CD4-positive, alpha-beta T cell (primary cell): ENCODE measurements at places on chromosomes 2 and 18.

DNA sequence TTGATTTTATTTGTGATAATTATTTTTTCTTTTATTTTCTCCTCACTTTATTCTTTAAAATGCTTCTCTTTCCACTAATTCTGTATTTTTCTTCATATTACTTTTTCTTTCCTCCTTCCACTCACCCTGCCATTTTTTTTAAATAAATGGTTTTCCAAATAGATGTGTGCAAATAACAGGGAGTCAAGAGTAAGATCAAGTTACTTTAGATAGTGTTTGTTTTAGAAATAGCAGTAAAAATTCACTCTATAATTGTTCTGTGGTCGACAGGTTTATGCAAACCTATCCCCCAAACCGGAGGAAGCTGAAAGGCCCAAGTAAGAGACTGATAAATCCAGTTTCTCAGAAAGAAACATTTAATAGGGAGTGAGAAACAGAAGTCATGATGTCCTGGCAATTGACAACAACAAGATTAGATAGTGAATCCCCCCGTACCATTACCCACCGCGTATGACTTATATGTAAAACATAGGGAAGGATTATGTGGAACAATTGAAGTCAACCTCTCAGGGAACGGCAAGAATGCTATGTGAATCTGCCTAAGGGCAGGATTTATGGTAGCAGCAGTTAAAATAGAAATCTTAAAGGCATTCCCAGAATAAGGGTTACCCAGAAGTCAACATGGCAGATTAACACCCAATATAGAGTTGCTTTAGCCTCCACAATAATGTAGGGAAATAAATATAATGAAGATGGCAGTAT, 75.5 kb downstream of the KYNU start:
- no peak overlapping the region for H3K4me3 ChIP-seq
- no peak for DNase-seq

GRCh38 chr2:33395655-33396249, 80.7 kb upstream of the RASGRP3 start:
- H3K27ac ChIP-seq = no peak overlapping the region
- DNase-seq = no peak
- no peaks in the 10 kb centered on the region for H3K27me3 ChIP-seq
- no peaks in the 10 kb centered on the region for H3K36me3 ChIP-seq

DNA sequence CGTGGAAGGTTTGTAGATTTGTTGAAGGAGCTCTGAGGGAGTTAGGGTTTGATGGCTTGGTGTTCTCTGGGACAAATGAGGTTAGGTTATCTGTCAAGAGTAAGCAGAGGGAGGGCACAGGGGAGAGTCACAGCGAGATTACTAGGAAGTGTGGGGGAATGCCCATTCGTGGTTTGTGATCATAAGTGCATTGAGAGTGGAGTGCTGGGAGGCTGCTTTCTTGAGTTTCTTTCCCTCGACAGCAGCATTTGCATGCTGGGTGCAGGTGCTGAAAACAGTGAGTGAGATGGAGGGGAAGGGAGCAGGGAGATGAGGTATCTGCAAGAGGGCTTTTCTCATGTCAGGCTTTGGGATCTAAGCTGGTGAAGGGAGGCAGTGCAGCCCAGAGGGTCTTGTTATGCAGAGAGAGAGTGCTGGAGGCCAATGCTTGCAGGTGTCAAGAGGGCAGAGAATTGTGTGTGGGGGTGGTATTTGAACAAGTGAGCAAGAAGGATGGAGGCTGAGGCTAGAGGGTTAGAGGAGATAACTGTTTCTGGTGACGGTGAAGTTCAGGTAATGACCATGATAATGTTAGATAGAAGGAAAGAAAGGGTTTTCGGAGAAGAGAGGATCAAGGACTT, 8.8 kb downstream of the RALB start:
- DNase-seq = no peak
- no peaks in the 10 kb centered on the region for H3K36me3 ChIP-seq
- H3K4me3 ChIP-seq = no peak overlapping the region
- H3K4me1 ChIP-seq = peaks cover 14% of the 10 kb centered on the region

- no peaks in the 10 kb centered on the region for H3K36me3 ChIP-seq
- H3K4me1 ChIP-seq = peaks cover 5% of the 10 kb centered on the region
These were observed 179.8 kb upstream of the TRIB2 start for GRCh38 chr2:12536976-12537375.

- no peak overlapping the region for H3K4me3 ChIP-seq
- H3K36me3 ChIP-seq = no peaks in the 10 kb centered on the region
- no peaks in the 10 kb centered on the region for H3K4me1 ChIP-seq
- H3K27ac ChIP-seq = no peak overlapping the region
- H3K27me3 ChIP-seq = no peaks in the 10 kb centered on the region
These were observed 52.3 kb upstream of the ITGB6 start for GRCh38 chr2:160252278-160252887.

- H3K36me3 ChIP-seq = no peaks in the 10 kb centered on the region
- no peaks in the 10 kb centered on the region for H3K27me3 ChIP-seq
- no peak overlapping the region for H3K4me3 ChIP-seq
- H3K27ac ChIP-seq = no peak overlapping the region
- H3K4me1 ChIP-seq = no peaks in the 10 kb centered on the region
- no peak for DNase-seq
These were observed 216.0 kb downstream of the SCG2 start for GRCh38 chr2:223386189-223386588.

DNA sequence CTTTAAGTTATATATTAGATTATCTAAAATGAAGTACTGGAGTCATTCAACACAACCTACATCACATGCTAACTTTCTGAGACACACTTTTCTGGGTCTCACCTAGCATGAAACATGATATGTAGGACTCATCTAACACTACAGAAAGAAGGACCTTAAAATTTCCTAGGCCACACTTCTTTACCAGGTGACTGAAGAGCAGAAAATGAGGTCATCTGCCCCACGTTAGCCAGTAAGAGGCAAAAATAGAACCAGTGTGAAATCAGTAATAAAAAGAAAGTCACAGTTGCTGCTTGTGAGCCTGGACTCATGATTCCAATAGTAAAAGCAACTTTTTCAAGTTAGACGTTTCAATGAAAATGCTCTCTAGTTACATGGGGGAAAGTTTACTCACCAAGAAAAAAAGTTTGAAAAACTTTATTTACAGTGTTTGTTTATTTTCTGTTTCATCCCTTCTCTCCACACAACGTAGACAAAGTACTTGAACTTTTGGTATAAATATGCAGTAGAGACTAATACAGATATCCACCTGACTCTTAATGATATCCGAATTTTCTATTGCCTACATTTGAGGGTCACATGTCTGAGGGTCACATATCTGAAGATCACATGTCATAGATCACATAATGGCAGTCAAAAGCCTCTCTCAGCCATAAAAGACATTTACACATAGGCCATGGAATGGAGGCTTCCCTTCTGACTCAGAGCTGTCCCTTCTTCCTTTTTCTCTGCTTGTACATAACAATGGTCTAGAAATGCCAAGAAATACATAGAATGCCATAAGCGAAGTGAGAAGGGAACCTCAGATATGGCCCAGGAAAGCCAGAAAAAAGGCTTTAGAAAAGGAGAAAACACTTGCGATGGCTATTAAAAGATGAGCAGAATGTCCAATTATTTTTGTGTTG, 362.9 kb downstream of the ZEB2 start:
- DNase-seq = no peak
- H3K27ac ChIP-seq = no peak overlapping the region
- H3K4me3 ChIP-seq = no peak overlapping the region

DNA sequence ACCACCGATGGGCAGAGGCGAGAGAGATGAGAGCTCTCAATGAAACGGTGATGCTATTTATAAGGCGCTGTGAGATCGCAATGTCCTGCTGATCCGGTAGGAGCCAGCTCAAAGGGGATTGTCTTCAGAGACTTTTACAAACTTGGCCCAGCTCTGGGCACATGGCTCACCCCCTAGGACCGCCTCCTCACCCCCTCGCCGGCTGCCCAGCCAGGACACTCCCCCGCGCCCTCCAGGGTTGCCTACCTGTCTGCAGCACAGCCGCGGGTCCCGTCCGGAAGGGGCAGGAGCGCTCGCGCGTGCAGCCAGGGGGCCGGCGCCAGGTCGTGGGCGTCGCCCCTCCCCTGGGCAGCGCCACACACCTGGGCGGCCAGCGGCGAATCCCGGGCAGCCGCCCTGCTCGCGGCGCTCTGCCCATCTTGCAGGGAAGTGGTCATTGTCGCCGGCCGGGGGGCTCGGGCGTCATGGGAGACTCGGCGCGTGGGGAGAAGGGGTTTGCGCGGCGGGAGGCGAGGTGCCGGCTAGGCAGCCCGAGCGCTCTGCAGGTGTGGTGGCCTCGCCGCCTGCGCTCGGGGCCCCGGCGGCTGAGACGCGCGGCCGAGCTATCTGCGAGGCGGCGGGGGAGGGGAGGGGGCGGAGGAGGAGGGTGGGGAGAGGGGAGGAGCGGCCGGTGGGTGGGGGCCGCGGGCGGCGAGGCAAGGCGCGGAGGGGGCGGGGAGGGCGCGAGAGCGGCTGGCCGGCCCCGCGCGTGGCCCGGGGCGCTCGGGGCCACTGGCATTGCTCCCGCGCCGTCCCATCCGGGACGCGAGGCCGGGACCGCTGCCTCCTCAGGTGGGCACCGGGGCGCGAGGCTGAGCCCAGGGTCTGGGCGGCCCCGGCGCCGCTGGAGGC, at the start of gene GRB14:
GRB14 (minus strand) TSS at position 610 of the 891 bp plus-strand sequence; CDS start at position 437, 173 bp downstream.
- H3K27ac ChIP-seq = no peak within 1 kb of the TSS
- H3K27me3 ChIP-seq = peaks cover 2% of the 10 kb centered on the region
- H3K4me1 ChIP-seq = no peaks in the 10 kb centered on the region
- H3K36me3 ChIP-seq = no peaks in the 10 kb centered on the region
- H3K4me3 ChIP-seq = no peak within 1 kb of the TSS
- DNase-seq = no peak

- peaks cover 60% of the 10 kb centered on the region for H3K4me1 ChIP-seq
- H3K36me3 ChIP-seq = peaks cover 50% of the 10 kb centered on the region
- no peak overlapping the region for H3K4me3 ChIP-seq
- peak overlapping the region; percentile 38 for H3K27ac ChIP-seq
- no peak for DNase-seq
- no peaks in the 10 kb centered on the region for H3K27me3 ChIP-seq
These were observed 69.3 kb upstream of the MCFD2 start for GRCh38 chr2:46984642-46985476.

DNA sequence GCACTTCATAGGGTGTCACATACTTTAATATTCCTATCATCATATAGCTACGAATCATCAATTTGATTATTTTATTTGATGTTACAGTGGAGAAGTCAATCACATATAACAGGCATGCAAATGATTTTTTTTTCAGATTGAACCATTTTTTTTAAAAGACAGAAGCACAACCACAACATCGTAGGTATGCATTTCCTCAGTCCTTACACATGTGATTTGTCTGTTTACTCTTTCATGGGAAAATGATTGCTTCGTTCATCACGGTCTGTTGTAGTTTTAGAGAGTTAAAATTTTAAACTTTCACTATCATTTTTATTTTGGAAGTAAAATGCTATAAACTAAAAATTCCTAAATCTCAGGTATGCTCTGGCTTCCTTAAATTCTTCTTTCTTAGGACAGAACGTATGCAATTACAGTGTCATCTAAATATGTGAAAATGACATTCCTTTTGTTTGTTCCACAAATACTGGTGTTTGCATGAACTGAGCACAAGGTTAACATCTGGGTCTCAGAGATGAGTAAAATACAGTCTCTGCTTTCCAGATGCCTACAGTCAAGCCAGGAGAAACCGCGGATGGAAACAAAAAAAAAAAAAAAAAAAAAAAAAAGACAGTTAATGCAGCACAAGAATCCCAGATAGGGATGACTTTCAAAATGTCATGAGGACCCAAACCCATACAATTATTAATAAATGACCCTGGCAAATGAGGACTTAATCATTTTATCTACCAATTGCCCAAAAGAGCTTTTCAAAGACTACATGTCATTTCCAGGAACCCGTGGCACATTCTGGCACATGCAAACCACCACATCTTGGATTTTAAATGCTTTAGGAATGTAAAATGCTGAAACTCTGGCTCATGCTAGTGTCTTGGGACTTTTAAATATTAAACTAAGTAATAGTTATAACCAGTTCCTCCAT, 201.2 kb downstream of the LRP1B start:
- H3K4me3 ChIP-seq = no peak overlapping the region
- H3K36me3 ChIP-seq = no peaks in the 10 kb centered on the region
- no peaks in the 10 kb centered on the region for H3K27me3 ChIP-seq
- DNase-seq = no peak

DNA sequence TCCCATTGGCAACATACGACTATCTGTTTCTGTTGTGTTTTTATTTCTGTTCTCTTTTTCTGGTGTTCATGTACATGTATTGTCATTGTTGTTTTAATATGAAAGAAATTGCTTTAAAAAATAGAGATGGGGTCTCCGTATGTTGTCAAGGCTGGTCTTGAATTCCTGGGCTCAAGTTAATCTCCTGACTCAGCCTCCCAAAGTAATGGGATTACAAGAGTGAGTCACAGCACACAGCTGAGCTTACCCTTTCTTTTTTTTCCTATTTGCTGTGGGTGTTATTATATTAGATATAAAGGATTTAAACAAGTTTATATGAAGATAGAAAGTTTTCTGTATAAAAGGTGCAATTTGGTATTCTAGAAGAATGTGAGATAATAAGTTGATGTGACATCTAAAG, 554.6 kb downstream of the DSC3 start:
- no peak overlapping the region for H3K27ac ChIP-seq
- no peak overlapping the region for H3K4me3 ChIP-seq
- H3K36me3 ChIP-seq = no peaks in the 10 kb centered on the region
- no peak for DNase-seq
- no peaks in the 10 kb centered on the region for H3K4me1 ChIP-seq

- H3K4me3 ChIP-seq = no peak overlapping the region
- no peak for DNase-seq
- no peak overlapping the region for H3K27ac ChIP-seq
- no peaks in the 10 kb centered on the region for H3K4me1 ChIP-seq
These were observed 219.3 kb downstream of the NEDD4L start for GRCh38 chr18:58263055-58263957.

GRCh38 chr2:241103176-241103595, 1.1 kb upstream of the MTERF4 start:
- peak overlapping the region; percentile 65 for H3K4me3 ChIP-seq
- DNase-seq = no peak
- peaks cover 83% of the 10 kb centered on the region for H3K4me1 ChIP-seq
- H3K36me3 ChIP-seq = peaks cover 36% of the 10 kb centered on the region
- H3K27me3 ChIP-seq = no peaks in the 10 kb centered on the region

- no peak overlapping the region for H3K4me3 ChIP-seq
- no peaks in the 10 kb centered on the region for H3K4me1 ChIP-seq
- H3K27ac ChIP-seq = no peak overlapping the region
- H3K36me3 ChIP-seq = no peaks in the 10 kb centered on the region
- no peak for DNase-seq
These were observed 24.9 kb upstream of the BZW1 start for GRCh38 chr2:200786826-200787225.

GRCh38 chr2:145277922-145278321, 758.0 kb upstream of the ZEB2 start:
- H3K27me3 ChIP-seq = no peaks in the 10 kb centered on the region
- H3K4me1 ChIP-seq = no peaks in the 10 kb centered on the region
- H3K27ac ChIP-seq = no peak overlapping the region
- no peak for DNase-seq
- no peaks in the 10 kb centered on the region for H3K36me3 ChIP-seq

- DNase-seq = no peak
- H3K27ac ChIP-seq = no peak overlapping the region
- no peak overlapping the region for H3K4me3 ChIP-seq
- H3K4me1 ChIP-seq = peaks cover 28% of the 10 kb centered on the region
- H3K36me3 ChIP-seq = no peaks in the 10 kb centered on the region
These were observed 2.6 kb downstream of the ZNF521 start for GRCh38 chr18:25349131-25349925.
